Head of caudate nucleus (tissue), 42 donors: ENCODE measurements at places on chromosomes 5 and 9.

DNA sequence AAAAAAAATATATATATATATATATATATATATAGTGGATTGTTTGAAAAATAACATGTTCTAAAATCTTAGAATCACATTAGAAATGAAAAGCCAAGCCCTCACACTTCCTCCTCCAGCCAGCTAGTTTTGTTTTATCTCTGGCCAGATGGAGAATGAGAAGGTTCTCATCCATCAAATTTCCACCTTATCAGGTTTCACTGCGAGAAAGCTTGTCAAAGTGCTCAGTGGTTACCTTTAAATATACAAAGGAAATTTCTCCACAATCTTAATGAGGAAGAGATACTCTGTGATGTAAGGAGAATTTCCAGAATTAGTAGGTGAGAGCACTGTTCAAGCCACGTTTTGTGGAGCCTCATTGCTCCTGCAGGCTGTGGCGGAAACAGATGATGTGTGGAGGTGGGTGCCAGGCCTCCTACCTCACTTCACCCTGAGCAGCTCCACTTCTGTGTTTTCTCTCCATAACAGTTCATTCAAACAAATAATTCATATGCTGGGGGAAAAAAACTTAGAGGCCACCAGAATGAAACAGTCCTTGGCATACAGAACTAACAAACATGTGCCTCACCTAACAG is 71.9 kb downstream of the CDK5RAP2 start:
- peak; percentile 26 for DNase-seq

- no peak for DNase-seq
Observed at GRCh38 chr5:147177125-147177840, 57.5 kb upstream of the STK32A start.

DNA sequence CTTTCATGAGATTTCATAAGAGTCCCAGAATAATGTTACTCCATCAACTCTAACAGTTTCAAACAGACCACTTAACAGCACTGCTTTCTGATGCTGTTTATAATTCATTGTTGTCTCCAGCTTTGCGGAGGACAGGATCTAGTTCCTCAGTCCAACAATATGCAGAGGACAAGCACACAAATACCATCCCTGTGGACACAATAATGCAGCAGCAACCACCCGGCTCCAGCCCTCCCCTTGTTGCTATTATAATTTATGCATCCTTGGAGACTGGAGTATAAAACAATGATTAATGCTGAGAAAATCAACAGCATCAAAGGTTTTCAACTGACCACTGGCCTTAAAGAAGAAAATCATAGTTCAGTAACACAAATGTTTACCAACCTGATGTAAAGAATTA is 108.3 kb downstream of the DENND1A start:
- no peak for DNase-seq

DNA sequence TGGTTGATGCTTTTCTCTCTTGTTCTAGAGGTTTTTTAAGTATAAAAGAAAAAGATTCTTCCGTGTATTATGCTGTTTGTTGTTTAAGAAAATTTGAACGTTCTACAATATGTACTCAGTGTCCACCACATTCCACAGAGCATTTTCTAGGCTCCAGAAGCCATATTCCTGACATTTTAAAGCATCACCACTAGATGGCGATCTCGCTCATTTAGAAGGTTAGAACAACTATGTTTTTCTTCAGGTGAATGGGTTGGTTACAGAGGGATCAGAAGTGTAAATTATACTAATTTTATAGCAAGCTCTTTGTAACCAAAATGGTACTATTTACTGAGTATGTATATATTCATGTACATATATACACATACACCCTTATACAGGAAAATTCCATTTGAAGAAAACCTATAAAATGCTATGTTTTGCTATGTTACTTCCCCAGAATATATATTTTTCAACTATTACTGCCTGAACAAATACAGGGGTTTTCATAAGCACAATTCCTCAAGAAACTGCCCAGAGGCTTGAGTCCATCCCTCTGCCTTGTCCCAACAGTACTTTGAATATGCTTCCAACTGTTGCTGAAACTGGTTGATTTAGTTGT is 284.3 kb downstream of the CCDC171 start:
- DNase-seq = no peak

GRCh38 chr9:4686584-4686983 is 7.2 kb downstream of the CDC37L1 start:
- DNase-seq = no peak

GRCh38 chr5:112757468-112758208 is 20.0 kb downstream of the APC start:
- no peak for DNase-seq
